ENCODE measurements at places on chromosomes 5 and 9. TPM values are rescaled to one million over a fixed set of nuclear protein-coding genes. Genes with fewer than 3 reads are reported as not detected.

Gene FOXD1
- total RNA-seq = 0.13 TPM

Gene ANKRD31
- total RNA-seq = under 0.01 TPM

Gene PCDHA11
- under 0.01 TPM for total RNA-seq

Gene NMUR2
- total RNA-seq = not detected

Gene STK32A
- total RNA-seq = 0.25 TPM

Gene SOWAHA
- total RNA-seq = not detected

Gene GPR151
- total RNA-seq = not detected

Gene RANBP3L
- total RNA-seq = under 0.01 TPM

Gene OTP
- total RNA-seq = not detected

Gene ESM1
- total RNA-seq = 73.0 TPM
